ENCODE measurements at places on chromosomes 5 and 9.

DNA sequence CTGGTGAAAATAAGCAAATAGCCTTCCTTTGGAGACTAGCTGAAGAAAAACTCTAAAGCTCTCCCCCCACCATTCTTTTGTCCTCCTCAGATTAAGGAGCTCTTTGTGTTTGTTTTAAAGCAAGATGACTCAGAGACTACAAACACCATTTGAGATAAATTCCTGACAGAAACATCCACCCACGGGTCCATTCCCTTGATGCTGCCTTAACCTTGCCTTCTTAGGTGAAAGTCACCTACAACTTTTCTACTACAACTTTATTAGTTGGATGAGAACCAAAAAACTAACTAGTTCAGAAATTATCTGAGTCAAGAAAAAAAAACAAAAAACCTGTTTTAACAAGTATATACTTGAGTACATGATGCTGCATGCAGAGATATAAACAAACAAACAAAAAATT lies 831.1 kb downstream of the NR2F1-AS1 start:
- DNase-seq: no peak

- DNase-seq: no peak
Observed at GRCh38 chr5:173920866-173921555, 32.9 kb downstream of the CPEB4 start.

GRCh38 chr9:72894342-72894741 lies 58.5 kb downstream of the ALDH1A1 start:
- no peak for DNase-seq

GRCh38 chr9:114149765-114150340 lies 5.5 kb upstream of the COL27A1 start:
- DNase-seq: no peak

DNA sequence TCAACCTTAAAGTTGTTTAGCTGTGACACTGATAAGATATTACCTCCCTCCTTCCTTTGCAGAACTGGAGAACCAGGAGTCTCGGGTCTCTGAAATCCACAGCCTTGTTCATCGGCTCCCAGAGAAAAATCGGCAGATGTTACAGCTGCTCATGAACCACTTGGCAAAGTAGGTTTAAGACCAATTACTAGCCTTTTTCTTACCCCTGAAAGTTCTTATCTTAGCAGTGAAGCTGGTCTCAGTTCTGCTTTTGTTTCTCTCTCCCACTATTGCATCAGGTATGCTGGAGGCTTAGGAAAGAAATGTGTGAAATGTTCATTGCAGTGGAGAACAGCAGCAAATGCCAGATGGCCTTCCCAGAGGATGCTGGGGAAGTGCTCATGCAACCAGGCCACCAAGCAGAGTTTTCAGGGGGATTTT lies 287.4 kb downstream of the ARHGAP26 start:
- DNase-seq: no peak

GRCh38 chr5:59133764-59134261 lies 550.9 kb downstream of the RAB3C start:
- no peak for DNase-seq
